ENCODE measurements at places on chromosomes 6 and 20.

GRCh38 chr6:75305573-75305972 lies 21.0 kb upstream of the TMEM30A start:
- DNase-seq = no peak

DNA sequence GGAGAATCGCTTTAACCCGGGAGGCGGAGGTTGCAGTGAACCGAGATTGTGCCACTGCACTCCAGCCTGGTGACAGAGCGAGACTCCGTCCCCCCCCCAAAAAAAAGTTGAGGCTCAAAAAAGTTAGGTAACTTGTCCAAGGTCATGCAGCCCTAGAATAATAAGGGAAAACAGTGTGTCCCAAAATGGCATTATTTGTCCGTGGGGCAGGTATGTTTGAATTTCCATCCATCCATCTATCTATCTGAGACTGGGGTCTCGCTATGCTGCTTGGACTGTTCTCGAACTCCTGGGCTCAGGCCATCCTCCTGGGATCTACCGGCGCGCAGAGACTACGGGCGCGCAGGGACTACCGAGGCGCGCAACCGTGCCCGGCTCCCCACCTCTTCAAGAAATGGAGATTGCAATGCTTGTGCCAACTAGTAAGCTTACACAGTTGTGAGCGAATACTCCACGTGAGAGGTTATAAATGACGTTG lies 374 bp upstream of the ABCC10 start:
- no peak for DNase-seq

DNA sequence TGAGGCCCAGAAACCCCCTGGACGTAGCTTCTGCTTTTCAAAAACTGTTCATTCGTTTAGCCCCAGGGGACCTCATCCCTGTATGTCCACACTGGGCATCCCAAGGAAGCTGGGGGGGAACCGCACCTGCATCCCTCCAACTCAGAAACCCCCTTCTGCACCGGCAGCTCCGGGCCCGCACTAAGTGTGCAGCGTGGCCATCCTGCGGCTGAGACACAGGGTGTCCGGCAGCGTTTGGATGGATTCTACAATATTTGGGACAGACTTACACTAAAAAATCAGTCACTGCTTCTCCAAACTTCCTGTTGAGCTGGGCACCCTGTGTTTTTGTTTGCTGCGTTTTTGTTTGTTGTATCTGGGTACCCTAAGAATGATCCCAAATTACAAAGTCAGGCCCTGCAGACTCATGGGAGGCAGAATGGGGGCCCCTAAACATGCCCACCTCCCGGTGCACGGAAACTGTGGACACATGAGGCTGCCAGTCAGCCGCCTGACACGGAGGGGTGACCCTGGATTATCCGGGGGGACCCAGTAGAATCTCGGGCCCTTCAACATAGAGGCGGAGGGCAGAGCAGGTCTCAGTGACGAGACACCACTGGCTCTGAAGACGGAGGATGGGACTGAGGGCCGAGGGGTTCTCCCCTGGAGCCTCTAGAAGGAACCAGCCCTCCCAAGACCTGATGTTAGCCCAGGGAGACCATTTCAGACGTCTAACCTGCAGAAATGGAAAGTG lies 88.2 kb upstream of the BHLHE23 start:
- DNase-seq = no peak

DNA sequence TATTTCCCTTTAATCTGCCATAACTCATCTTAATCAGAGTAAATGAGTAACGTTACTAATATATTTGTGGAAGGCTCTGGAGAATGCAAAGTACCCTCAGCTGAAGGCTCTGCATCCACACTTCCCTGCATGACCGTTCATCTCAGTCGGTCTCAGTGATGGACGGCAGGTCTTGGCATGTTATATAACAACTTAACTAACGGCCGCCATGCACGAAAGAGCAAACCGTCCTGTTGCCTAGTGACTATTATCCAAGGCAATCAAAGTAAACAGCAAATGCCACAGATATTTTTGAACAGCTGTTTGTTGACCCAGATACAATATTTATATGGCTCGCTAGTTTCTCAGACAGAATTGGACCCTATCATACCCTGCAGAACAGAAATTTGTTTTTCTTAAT lies 194.9 kb upstream of the SMLR1 start:
- no peak for DNase-seq

- peak; percentile 58 for DNase-seq
Measured at GRCh38 chr6:52994031-52994838, 849 bp downstream of the GSTA4 start.

DNA sequence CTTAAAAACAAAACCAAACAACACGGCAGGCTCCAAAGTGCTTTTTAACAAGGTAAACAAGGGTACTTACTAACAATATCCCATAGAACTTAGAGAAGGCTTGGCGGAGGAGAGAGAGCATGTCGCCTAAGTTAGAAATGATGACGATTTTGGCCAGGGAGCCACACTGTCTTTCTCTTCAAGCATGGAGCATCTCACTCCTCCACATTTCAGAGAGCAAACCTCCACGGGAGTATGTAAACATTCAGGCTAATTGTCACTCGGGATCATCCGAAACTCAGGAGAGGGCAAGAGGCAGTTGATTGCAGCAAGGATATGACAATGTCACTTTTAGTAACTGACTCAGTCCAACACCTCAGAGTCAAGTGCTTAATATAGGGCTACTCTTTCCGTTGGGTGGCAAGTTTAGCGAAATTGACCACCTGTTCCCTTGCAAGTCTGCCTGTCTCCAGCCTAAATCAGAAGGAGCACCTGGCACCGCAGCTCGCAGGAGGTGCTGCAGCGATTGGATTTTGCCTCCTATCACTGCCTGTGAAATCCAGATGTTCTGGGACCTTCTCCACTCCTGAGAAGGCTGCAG lies 65.8 kb upstream of the RPS6KA2 start:
- DNase-seq = no peak

GRCh38 chr6:156351346-156351966 lies 425.7 kb upstream of the ARID1B start:
- no peak for DNase-seq

GRCh38 chr20:45950330-45950646 lies 15.8 kb downstream of the PCIF1 start:
- DNase-seq = no peak

DNA sequence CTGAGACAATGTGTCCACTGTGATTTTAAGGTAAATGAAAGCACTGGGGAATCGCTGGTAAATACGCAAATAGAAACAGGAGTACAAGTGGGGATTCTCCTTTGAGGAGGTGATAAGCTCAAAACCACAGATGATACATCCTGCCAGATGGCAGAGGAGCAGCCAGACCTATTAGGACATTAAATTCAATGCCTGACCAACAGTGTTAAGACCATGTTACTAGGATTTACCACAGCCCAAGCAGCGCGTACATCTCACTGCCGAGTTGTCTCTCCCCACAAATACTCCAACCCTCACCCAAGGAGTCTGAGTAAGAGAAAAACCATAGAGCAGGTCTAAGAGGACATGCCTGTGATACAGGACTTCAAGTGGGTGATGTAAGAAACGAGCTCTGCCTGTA lies 68.9 kb upstream of the TULP1 start:
- no peak for DNase-seq

DNA sequence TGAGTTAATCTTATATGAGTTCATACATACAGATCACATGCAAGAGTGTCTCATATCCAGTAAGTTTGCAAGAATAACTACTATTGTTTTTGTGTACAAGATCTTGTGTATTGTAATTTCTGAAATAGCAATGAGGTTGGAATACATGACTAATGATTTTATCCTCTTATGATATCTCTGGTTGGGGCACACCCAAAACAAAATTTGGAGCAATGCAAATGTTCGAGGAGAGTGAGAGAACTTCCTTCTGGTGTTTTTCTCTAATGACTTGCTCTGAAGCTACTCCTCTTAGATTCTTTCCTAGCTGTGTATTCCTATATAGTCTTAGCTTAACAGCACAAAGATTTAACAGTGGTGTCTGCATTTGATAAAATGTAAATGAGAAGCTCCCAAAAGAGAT lies 252.5 kb downstream of the LAMA2 start:
- no peak for DNase-seq

DNA sequence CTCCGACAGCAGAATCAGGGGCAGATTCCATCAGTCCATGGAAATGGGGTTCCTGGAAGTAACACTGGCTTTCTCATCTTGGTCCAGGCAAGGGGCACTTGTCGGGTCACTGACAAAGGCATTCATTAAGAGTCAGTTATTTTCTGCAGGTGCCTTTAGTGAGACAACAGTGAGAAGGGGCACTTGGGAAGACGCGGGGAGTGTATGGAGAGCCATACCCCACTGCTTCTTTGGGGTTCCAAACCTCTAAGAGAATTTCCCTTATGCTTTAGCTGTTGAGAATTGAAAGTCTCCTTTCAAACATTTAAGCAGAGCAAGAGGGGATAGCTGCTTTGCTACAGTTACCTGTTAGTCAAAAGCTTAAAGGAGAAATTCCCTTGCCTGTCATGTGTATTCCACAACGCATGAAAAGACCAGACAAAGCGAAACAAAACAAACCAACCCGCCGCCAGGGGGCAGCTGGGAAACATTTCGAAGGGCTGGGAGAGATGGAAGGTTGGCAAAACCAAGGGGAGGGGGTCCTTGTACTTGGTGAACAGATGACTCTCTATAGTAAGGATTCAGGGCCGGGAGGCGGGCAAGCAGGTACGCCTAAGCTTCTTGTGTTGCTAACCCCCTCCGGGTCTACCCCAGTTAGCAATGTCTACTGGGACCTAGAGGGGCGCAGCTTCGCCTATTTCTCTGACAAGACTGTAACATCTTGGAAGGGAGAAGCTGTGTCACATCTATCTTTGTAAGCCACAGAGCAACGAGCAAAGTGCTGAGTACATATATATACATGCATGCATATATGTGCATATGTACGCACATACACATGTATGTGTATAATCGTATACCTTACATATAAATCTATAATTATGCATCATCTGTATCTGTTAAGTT lies 474.9 kb upstream of the AGPAT4 start:
- DNase-seq = peak; percentile 96

GRCh38 chr6:17035257-17036064 lies 66.4 kb upstream of the STMND1 start:
- DNase-seq = no peak

- no peak for DNase-seq
Measured at GRCh38 chr6:63527658-63528514, 44.4 kb upstream of the LOC128125822 start.

DNA sequence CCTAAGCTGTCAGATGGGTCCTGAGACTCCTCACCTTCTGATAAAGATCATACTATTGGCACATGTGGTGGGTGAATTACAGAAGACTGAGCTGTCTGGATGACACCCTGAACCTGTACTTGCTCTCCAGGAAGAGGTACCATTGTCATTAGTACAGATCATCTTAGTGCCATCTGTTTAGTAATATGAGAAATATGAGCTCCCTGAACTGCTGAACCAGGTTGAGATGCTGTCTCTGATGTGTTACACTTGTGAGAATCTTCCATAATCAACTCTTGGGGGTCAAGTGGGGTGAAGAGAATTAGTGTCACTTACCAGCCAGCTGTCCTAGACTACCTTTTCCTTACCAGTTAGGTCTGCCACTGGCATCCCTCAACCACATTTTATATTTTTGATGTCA lies 531.0 kb downstream of the EPHA7 start:
- no peak for DNase-seq
